Activated T-helper 1 cell treated with Interleukin-2 at 50 U/mL for 16 hours (primary cell): ENCODE measurements at places on chromosomes 5 and 9.

DNA sequence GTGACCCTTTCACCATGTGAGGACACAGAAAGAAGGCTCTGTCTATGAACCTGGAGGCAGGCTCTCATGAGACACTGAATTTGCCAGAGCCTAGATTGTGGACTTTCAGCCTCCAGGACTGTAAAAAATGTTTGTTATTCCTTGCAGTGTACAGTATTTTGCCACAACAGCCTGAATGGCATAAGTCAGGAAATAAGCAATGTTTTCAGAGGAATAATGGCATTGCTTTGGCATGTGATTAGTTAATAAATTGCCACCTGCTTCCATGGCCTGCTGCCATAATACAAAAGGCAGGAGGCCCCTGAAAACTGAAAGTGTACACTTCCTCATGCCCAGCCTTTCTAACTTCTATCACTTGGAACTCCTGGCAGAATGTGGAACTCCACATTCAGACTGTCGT lies 408.1 kb downstream of the GADD45G start:
- DNase-seq = no peak

DNA sequence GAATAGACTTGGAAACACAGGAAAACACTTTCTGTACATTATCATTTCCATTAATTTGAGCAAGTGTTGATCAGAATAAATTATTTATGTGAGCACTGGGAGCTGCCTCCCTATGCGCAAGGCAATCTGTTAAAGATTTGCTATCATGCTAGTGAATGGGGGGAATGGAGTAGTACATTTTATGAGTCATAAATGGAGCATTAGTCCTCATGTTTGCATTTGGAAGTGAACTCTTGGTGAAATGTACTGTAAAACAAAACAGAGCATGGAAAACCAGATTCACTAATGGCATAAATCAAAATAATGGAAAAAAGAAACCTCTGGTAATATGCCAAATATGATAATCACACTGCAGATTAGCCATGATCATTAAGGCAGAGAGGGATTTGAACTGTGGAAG lies 40.5 kb upstream of the TMC1 start:
- DNase-seq = no peak

GRCh38 chr5:179768326-179769085 lies 25.3 kb upstream of the LTC4S start:
- DNase-seq = no peak

- DNase-seq = no peak
Measured at GRCh38 chr5:2993771-2994170, 242.3 kb upstream of the IRX2 start.

GRCh38 chr5:106443746-106444145 lies 1227.0 kb downstream of the EFNA5 start:
- DNase-seq = no peak

DNA sequence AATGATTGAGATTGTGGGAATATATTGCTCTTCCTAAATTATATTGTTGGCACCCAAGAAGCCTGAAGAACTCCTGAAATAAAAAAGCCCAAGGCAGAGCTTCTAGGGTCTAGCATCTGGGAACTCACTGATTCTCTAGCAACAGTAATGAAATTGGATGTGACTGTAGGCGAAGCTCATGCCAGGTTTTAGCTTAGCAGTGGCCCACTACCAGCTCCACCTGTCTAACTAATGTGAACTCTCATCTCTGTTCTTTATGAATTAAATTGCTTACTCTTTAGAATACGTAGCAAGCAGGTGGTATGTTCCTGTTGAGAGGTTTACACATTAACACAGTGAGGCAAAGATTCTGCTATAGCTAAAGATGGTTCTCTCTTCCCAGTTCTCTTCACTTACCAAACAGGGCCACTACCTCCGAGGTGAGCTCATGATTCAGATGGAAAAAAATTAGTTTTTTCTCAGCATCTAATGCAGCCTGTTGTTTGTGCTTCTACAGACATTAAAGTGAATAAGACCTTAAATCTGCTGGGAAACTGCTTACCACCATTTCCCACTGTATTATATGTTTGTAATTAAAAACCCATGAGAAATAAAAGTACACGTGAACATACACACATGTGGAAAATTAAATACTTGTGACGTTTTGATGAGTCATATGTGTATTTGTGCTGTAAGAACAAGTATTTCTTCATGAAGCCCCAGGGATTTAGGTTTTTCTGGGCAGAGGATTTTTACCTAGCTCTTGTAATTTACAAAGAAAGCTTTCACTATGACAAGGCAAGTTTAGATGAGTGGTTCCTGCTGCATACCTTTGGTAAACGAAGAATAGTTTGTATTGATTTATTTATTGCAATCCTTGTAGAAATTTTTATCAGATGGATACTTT lies 360.1 kb downstream of the KDM4C start:
- no peak for DNase-seq

GRCh38 chr5:79318935-79319614 lies 83.1 kb downstream of the JMY start:
- DNase-seq = no peak

DNA sequence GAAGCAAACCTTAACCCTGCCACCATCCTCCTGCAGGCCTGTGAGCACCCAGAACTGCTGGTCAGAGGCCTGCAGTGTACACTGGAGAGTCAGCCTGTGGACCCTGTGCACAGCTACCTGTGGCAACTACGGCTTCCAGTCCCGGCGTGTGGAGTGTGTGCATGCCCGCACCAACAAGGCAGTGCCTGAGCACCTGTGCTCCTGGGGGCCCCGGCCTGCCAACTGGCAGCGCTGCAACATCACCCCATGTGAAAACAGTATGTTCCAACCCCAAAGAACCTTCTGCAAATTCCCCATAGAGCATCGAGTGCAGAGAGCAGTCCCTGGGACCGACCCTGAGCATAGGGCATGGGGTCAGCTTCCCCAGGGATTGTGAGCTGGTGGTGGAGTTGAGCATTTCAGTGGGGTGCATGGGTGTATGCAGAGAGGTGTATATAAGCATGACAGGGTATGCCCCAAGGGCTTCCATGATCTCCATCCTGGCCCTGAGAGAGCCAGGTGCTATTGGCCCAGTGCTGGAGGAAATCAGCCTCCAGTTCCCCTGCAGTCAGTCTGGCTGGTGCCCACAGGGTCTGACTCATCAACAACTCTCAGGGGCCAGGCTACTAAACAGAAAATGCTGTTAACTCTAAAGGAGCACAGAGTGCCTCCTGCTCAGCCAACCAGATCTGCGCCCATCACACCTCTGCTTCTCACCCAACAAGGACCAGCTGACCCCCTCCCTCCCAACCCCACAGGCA lies 126.2 kb downstream of the SAXO1 start:
- no peak for DNase-seq

DNA sequence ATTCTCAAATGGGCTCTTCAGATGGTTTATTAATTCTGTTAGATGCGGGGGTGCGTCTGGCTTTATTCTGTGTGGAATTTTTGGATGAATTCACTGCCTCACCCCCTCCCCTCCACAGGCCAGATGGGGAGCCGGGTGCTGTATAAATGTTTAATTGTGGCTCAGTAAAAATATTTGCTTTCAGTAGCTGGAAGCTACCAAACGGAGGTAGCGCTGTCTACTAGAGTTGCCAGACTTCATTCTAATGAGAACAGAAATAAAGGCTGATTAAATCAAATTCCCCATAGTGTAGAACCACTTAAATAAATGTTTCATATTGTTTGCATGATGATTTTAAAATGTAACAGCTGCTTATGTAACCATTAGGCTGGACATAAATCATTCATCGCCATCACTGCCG lies 34.5 kb upstream of the KCNMB1 start:
- DNase-seq = no peak

- DNase-seq = no peak
Measured at GRCh38 chr5:61306531-61307131, 25.4 kb upstream of the ZSWIM6 start.

- DNase-seq = no peak
Measured at GRCh38 chr5:149403923-149404745, 25.0 kb upstream of the IL17B start.

DNA sequence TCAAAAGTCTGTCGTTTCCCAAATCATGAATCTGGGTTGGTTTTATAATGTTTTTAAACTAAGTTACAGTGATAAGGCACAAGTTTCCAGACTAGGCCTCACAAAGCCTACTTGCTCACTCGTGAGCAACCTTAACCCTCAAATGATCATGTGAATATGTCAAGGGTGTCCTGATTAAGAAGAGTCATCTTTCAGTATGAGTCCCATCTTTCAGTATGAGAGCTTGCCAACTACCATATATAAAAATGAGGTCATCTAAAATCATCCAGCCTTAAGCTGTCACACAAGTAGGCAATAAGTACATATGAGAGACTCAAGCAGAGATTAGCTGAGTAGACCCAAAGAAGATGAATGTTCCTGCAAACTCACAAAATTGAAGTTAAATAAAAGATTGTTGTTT lies 668.4 kb upstream of the FAM174A start:
- DNase-seq = no peak

DNA sequence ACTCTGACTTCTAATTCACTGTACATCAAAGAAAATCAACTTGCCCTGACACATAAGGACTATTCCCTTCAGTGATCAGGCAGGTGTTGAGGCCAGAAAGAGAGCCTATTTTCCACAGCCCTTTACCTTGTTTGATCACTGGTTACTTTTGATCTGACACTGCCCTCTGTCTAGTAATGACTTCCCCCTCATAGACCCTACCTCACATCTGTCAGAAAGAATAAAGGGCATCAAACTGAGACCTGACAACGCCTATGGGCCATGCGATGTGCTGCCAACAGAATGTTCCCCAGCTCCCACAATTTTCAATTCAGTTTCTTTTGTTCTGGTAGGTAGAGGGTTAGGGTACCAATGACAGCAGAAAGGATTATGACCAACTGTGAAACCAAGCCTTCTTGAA lies 47.7 kb downstream of the FBXL17 start:
- DNase-seq = no peak

GRCh38 chr9:134071149-134071548 lies 3.3 kb upstream of the BRD3 start:
- no peak for DNase-seq

GRCh38 chr9:14027116-14027800 lies 286.7 kb downstream of the NFIB start:
- DNase-seq = no peak

GRCh38 chr5:160173-160510 lies 31.2 kb upstream of the LRRC14B start:
- DNase-seq = no peak

- DNase-seq = no peak
Measured at GRCh38 chr5:66423484-66423883, 172.7 kb upstream of the MAST4 start.

- no peak for DNase-seq
Measured at GRCh38 chr9:113997610-113998009, 80.5 kb downstream of the AMBP start.

GRCh38 chr5:91521785-91522184 lies 138.7 kb upstream of the ARRDC3 start:
- no peak for DNase-seq

DNA sequence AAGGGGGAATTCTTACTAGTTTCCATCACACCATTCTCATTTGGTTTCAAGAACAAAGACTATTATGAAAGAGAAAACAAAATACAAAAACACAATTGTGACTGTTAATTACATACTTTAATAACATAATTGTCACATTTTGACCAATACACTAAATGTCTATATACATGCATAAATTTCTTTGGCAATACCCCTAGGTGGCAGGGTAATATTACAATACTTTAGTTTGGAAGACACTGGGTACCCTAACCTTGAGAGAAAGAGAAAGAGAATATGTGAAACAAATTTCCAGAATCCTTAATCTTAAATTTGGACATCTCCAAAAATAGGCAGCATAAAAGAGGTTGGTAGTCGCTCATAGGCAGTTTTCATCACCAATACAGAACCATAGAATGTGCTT lies 619.6 kb upstream of the ADAMTS16 start:
- DNase-seq = no peak

DNA sequence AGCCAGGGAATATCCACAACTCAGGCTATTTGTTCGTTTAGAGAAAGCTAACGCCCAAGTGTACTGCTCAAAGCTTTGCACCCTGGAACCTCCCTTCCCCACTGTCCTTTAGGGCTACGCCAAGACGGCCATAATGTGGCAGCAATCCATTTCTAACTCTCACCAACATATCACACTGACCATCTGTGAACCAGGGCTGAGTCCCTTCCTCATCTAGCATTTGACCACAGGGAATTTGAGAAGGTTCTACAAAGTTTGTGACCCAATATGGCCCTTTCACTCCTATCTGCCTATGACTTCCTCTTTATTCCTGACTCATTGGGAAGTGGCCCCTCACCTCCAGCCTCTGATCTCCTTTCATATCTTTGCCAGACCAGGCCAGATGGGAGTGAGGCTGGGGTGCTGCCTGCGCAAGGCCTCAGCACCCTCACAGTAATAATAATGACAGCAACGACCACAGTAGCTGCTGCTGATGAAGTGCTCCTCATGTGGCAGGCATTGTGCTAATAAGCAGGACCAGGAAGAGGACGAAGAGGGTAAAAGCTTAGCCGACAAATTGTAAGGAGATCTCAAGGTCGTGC lies 9.3 kb upstream of the ARAP3 start:
- no peak for DNase-seq

- DNase-seq = no peak
Measured at GRCh38 chr5:173028811-173029327, 27.3 kb upstream of the CREBRF start.

DNA sequence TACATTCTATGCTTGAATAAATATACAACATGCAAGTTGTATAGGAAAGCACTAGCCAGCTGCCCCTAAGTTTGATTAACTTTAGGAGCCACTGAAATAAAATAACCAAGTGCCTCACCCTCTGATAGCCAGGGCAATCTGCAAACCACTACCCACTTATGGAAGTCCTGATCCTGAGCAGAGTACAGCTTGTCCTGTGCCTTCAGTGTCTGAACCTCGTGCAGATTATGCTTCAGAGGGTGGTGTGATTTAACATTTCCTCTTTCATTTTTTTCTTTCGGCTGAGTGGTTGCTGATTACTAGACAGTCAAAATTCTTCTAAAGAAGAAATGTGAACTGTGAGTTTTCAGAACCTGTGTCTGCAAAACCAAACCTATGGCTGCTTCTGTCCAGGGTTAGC lies 327.7 kb downstream of the PIK3R1 start:
- no peak for DNase-seq

DNA sequence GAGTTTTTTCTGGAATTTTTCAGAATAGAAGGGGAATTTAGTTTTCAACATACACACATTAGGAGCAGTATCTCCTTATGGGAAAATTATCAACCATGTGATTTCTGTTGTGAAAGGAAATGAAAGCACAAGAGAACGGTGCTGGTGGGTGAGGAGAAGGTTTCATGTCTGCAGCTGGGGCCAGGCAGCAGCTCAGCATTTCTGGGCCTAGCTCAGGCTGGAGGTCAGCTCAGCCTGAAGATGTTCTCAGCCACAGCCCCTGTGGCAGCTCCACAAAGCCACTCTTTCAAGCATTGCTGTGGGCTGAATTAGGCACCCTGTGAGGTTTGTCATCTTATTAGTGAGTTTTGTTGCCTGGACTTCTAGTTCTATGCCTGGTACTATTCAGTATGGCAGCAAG lies 90.3 kb downstream of the DIRAS2 start:
- no peak for DNase-seq

DNA sequence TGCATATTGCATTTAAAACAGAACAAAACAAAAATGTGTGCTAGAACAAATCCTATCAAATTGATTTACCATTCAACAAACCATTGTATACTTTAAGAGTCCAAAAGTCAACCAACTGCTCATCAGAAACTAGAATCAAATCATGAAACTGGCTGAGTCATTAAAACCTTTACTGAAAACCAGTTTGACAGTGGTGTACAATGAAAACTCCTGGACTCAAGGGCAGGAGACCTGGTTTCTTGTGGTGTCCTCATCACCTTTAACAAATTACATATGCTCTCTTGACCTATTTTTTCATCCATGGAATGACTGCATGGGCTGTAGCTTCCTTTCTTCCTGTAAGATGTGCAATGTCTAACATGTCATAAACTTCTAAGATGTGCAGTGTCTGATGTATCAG lies 315.3 kb upstream of the SLC30A5 start:
- no peak for DNase-seq

- DNase-seq = no peak
Measured at GRCh38 chr9:97848215-97848479, 4.9 kb upstream of the FOXE1 start.
